ENCODE measurements at places on chromosomes 16 and 17.

GRCh38 chr17:4738136-4739121, 1.2 kb upstream of the ZMYND15 start:
- H3K27me3 ChIP-seq, result peaks cover 29% of the 10 kb centered on the region
- H3K4me1 ChIP-seq, result peaks cover 56% of the 10 kb centered on the region

DNA sequence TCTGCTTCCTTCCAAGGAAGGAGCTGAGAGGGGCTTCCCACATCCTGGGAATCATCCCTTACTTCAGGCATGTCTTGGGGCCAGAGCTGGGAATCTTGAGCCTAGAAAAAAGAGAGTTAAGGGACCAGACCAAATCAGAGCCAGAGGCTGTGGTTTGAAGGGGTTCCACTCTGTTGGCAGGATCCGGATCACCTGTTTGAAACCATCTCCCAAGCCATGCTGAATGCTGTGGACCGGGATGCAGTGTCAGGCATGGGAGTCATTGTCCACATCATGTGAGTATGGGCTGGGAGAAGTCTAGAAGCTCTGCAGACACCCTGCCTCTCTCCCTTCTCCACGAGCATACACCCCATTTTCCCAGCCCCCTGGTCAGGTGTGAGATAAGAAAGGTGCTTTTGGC, 9.7 kb downstream of the PSMB3 start:
- peaks cover 11% of the 10 kb centered on the region for H3K4me1 ChIP-seq
- no peaks in the 10 kb centered on the region for H3K27me3 ChIP-seq
- peaks cover 60% of the 10 kb centered on the region for H3K36me3 ChIP-seq
- ATAC-seq, result no peak
- H3K4me3 ChIP-seq, result no peak overlapping the region
- peak overlapping the region; percentile 41 for H3K27ac ChIP-seq

DNA sequence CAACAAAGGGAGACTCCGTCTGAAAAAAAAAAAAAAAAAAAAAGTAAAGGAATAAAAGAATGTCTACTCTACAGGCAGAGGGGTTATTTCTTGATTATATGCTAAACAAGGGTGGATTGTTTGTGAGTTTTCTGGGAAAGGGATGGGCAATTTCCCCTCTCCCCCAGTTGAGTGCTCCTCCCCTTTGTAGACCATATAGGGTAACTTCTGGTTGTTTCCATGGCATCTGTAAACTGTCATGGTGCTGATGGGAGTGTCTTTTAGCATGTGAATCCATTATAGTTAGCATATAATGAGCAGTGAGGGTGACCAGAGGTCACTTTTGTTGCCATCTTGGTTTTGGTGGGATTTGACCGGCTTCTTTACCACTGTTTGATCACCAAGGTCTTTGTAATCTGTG, 4.2 kb upstream of the NME1 start:
- ATAC-seq, result no peak
- no peak overlapping the region for H3K4me3 ChIP-seq
- no peaks in the 10 kb centered on the region for H3K36me3 ChIP-seq
- H3K27ac ChIP-seq, result no peak overlapping the region
- H3K4me1 ChIP-seq, result peaks cover 6% of the 10 kb centered on the region

DNA sequence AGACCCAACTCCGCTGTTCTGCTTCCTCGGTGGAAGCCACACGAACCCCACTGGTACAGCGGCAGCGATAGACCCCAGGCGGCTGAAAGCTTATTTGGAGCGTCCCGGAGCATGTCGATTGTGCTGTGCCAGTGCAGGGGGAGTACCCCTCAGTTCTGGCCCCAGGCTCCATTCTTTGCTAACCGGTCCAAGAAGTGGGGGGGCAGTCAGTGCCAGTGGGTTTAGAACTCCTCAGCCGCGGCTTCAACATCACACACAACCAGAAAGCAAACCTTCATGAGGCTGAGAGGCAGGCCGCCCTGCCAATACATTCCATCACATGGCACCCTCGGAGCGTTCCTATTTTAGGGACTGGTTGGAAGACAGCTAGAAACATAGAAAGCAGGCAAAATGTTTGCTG, 1.7 kb upstream of the MNT start:
- no peaks in the 10 kb centered on the region for H3K27me3 ChIP-seq
- H3K36me3 ChIP-seq, result peaks cover 4% of the 10 kb centered on the region
- no peak for ATAC-seq
- H3K27ac ChIP-seq, result peak overlapping the region; percentile 98

DNA sequence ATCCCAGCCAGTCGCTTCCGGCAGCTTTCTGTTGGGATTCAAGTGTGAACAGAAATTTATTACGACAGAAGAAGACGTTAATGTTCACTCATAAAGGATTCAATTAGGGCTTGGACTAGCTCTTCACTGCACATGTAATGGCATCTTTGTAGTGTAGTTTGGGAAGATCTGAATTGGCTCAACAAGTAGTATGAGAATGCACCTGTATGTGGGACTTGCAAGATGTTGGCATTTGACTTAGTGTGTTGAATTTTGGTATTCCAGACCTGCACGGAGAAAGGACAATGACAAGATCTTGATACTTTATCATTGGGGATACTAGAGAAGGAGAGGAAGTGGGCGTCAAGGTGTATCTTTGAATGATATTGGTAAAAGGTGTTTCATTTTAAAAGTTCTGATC, 1.2 kb downstream of the PSMD11 start:
- peak overlapping the region; percentile 81 for H3K4me3 ChIP-seq
- no peak for ATAC-seq
- no peaks in the 10 kb centered on the region for H3K27me3 ChIP-seq
- peaks cover 26% of the 10 kb centered on the region for H3K36me3 ChIP-seq
- H3K27ac ChIP-seq, result peak overlapping the region; percentile 79
- peaks cover 38% of the 10 kb centered on the region for H3K4me1 ChIP-seq

- H3K36me3 ChIP-seq, result no peaks in the 10 kb centered on the region
- H3K27me3 ChIP-seq, result no peaks in the 10 kb centered on the region
- no peaks in the 10 kb centered on the region for H3K4me1 ChIP-seq
- H3K4me3 ChIP-seq, result no peak overlapping the region
- no peak for ATAC-seq
These were observed 244.1 kb downstream of the CEP112 start for GRCh38 chr17:65947831-65948230.

GRCh38 chr17:66925811-66926500, 38.6 kb upstream of the CACNG4 start:
- no peaks in the 10 kb centered on the region for H3K4me1 ChIP-seq
- ATAC-seq, result no peak
- H3K36me3 ChIP-seq, result no peaks in the 10 kb centered on the region
- peaks cover 10% of the 10 kb centered on the region for H3K27me3 ChIP-seq
- H3K4me3 ChIP-seq, result no peak overlapping the region
- no peak overlapping the region for H3K27ac ChIP-seq
